ENCODE measurements at places on chromosomes 11 and 22.
A peak's percentile ranks its signal among the peaks of the same experiment; 100 is the strongest.

GRCh38 chr11:115503083-115503885 lies 931 bp downstream of the CADM1 start:
- DNase-seq, result peak; percentile 85

GRCh38 chr11:19605520-19606371 lies 106.9 kb upstream of the NAV2 start:
- DNase-seq, result no peak

DNA sequence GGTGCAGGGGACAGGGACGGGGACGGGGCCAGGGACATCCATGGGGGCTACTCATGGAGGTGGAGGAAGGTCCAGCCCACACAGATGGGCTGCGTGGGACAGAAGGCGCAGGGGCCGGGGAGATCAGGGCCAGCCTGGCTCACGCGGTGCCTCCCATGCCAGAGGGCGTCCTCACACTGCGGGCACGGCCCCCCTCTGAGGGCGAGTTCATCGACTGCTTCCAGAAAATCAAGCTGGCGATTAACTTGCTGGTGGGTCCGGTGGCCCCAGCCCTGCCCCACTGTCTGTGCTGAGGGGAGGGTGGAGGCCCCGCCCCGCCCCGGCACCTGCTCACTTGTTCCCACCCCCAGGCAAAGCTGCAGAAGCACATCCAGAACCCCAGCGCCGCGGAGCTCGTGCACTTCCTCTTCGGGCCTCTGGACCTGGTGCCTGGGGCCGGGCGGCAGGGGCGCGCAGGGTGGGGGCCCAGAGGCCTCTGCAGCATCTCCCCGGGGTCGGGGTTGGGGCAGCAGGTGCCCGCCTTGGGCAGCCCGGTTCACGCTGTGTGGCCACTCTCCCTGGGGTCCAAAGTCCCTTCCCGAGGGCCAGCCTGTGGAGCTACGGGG lies 15.8 kb downstream of the EPS8L2 start:
- no peak for DNase-seq

GRCh38 chr22:50400406-50400805 lies 57.3 kb downstream of the PPP6R2 start:
- no peak for DNase-seq

- DNase-seq, result no peak
These were observed 4.9 kb downstream of the PPP6R2 start for GRCh38 chr22:50348058-50348457.

GRCh38 chr11:114160894-114161293 lies 101.4 kb downstream of the ZBTB16 start:
- DNase-seq, result peak; percentile 67

DNA sequence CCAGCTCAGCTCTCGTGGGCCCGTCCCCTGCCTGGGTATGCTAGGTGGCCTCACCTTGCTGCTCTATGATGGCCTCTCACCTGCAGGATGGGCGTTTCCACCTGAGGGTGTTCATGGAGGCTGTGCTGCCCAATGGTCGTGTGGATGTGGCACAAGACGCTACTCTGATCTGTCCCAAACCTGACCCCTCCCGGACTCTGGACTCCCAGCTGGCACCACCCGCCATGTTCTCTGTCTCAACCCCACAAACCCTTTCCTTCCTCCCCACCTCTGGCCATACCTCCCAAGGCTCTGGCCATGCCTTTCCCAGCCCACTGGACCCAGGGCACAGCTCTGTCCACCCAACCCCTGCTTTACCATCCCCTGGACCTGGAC lies 2.1 kb downstream of the ZP1 start:
- no peak for DNase-seq

- DNase-seq, result peak; percentile 81
These were observed 69.2 kb downstream of the SCUBE1 start for GRCh38 chr22:43273902-43274484.

DNA sequence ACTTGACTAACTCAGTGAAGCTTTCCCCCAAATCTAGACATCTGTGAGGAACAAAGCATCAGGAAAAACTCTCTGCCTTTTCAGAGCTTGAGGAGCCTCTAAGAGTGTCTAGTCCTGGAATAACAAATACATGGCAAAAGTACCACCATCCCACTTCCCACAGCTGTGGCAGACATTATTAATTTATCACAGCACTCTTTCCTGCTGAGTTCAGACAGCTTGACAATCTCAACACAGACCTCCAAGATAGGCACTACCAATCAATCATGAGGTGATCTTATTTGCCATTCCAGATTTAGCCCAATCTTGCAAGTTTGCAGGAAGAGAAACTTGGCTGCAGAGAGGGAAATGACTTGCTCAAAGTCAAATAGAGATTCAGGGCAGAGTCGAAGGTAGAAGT lies 202.8 kb downstream of the MN1 start:
- no peak for DNase-seq

DNA sequence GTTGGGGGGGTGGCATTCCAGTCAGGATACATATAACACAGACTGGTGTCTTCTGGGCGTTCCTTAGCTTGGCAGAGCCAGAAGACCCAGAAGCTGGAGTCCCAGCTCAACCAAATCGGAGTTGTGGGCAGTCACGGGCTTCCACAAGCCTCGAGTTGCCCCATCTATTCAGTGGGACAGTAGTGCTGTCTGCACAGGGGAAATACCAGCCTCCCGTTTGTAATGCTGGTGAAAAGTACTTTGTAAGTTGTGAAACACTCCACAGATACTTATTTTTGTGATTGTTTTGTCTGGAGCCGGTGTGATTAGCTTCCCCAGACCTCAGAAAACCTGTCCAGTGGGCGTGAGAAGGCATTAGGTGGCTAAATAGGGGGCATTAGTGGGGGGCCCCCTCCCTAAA lies 13.6 kb downstream of the DGKZ start:
- DNase-seq, result no peak

- no peak for DNase-seq
These were observed 17.7 kb downstream of the DNAJC24 start for GRCh38 chr11:31387379-31387778.

DNA sequence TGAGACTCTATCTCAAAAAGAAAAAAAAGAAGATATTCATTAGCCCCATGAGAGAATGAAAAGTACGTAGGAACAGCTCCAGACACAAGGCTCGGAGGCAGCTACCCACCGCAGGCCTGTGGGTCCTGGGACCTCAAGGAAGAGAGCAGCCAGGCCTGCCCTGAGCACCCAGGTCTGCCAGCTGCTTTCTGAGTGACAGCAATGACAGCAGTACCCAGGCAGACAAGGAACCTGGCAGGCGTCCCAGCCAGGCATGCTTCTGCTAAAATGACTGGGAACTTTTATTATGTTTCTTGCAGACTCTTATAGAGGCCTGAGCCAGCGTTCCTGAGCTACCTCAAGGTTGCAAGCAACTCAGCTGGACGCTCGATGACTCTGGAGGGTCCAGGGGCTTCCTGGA lies 31.6 kb downstream of the CPT1A start:
- DNase-seq, result peak; percentile 62

GRCh38 chr11:44972746-44973435 lies 22.2 kb upstream of the TP53I11 start:
- no peak for DNase-seq

Data from tongue (tissue), 3 donors.